Fibroblast of lung (primary cell): ENCODE measurements at places on chromosomes 11 and 22. TPM values are rescaled to one million over a fixed set of nuclear protein-coding genes. Genes with fewer than 3 reads are reported as not detected.

DNA sequence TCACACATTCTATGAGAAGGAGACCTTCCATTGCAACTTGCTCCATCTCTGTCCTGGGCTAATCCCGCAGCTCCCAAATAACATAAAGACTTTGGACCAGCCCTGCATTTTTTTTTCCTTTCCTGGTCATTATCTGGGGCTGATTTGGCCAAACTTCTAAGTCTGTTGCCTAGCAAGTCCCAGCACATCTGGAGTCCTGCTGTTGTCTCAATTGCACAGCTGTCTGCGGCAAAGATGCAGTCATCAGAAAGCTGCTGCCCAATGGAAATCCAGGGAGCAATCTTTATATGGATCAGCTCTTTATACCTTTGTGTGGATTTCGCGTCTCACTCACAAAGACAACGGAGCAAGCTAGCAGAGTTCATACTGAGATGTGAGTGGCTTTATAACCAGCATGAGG is 105.9 kb downstream of the NXPE2 start:
- DNase-seq, result no peak

GRCh38 chr22:16963189-16963945 is 44.7 kb downstream of the GAB4 start:
- no peak for DNase-seq

GRCh38 chr11:101445761-101446160 is 138.0 kb downstream of the TRPC6 start:
- DNase-seq, result no peak

TMEM132A gene
- 13.2 and 20.8 TPM in 2 replicates for total RNA-seq

DNA sequence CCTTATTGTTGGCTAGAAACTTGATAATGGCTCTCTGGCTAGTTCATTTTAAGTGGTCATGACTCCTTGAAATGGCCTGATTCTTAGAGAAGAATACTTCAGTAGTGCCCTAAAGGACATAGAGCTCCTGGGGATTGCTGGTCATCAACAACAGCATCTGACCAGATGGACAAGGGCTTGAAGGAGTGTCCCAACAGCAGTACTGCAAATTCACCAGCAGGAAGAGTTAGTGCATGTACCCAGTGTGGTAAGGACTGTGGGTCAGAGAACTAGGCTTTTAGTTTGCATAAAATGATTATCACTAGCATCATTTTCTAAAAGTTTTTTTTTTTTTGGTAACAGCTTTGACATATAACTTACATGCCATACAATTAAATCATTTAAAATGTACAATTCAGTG is 39.5 kb upstream of the CUL5 start:
- no peak for DNase-seq

- DNase-seq, result no peak
Measured at GRCh38 chr11:12523180-12523924, 146.0 kb downstream of the PARVA start.
